Stomach (tissue), 19 donors: ENCODE measurements at places on chromosomes 1 and 21. TPM values are rescaled to one million over a fixed set of nuclear protein-coding genes. Genes with fewer than 3 reads are reported as not detected.

DNA sequence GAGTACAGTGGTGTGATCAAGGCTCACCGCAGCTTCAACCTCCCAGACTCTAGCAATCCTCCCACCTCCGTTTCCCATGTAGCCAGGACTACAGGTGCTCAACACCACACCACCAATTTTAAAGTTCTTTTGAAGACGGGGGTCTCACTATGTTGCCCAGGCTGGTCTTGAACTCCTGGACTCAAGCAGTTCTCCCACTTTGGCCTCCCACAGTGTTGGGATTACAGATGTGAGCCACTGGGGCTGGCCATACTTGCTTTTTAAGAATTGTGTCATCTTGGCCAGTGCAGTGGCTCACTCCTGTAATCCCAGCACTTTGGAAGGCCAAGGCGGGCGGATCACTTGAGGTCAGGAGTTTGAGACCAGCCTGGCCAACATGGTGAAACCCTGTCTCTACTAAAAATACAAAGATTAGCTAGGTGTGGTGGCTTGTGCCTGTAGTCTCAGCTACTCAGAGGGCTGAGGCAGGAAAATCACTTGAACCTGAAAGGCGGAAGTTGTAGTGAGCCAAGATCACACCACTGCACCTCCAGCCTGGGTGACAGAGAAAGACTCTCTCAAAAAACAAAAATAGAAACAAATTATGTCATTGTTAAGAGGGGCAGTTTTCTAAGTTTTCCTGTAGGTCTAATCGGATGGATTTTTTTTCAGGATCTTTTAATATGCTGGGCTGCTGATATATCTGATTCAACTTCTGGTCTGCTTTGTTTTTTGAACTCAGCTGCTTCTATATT, 18.7 kb downstream of the AK4 start:
- H3K4me1 ChIP-seq, result peaks cover 76% of the 10 kb centered on the region
- peak overlapping the region; percentile 44 for H3K27ac ChIP-seq
- H3K4me3 ChIP-seq, result no peak overlapping the region

GRCh38 chr21:35506771-35507170, 457.7 kb upstream of the RUNX1 start:
- H3K4me3 ChIP-seq, result no peak overlapping the region
- H3K36me3 ChIP-seq, result no peaks in the 10 kb centered on the region
- no peak for DNase-seq
- H3K27me3 ChIP-seq, result no peaks in the 10 kb centered on the region
- H3K27ac ChIP-seq, result no peak overlapping the region

Gene EXOSC10
- total RNA-seq, result 15.1 TPM

Gene FHL3
- 26.8 TPM for total RNA-seq

DNA sequence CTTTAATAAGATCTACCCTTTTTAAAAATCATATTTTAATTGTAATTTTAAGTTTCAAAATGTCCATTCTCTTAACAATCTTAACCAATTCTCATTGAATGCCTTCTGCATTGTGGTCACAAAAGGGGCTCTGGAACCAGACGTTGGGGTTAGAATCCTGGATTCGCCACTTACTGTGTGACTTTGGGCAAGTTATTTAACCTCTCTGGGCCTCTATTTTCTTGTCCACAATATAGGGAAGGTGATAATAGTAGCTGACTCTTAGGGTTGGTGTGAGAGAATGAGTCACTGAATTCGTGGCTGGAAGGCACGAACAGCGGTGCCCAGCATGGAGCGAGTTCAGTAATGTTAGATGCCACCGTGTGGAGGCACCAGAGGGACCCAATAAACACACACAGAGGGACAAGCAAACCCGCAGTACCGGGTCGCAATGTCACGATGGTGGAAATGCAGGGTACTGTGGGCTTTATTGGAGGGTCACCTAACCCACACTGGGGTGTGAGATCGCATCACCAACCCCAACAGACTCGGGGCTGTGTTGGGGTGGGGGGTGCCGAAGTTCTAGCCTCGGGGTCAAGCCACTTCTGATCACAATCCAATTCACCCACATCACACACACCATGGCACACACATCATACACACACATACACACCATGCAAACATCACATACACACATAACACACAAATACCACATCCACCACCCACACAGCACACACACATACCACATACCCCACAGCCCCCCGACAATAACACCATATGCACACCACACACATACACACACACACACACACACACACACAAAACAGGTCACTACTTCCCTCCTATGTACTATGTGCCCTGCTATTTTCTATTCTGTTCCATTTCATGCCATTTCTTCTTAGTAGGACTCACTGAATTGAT, 27.0 kb upstream of the IFNAR2 start:
- H3K27me3 ChIP-seq, result no peaks in the 10 kb centered on the region
- H3K27ac ChIP-seq, result no peak overlapping the region
- no peak for DNase-seq
- no peak overlapping the region for H3K4me3 ChIP-seq
- no peaks in the 10 kb centered on the region for H3K36me3 ChIP-seq

GRCh38 chr1:203186446-203187303, at the start of gene CHI3L1:
Gene CHI3L1 (minus strand): TSS chr1:203186704. CDS start chr1:203186623, 81 bp downstream.
- no peak within 1 kb of the TSS for H3K4me3 ChIP-seq
- DNase-seq, result peak; percentile 34
- no peaks in the 10 kb centered on the region for H3K36me3 ChIP-seq
- H3K4me1 ChIP-seq, result peaks cover 9% of the 10 kb centered on the region
- H3K27ac ChIP-seq, result no peak within 1 kb of the TSS
- no peaks in the 10 kb centered on the region for H3K27me3 ChIP-seq

- H3K36me3 ChIP-seq, result peaks cover 50% of the 10 kb centered on the region
- peak overlapping the region; percentile 99 for H3K27ac ChIP-seq
- H3K4me1 ChIP-seq, result peaks cover 100% of the 10 kb centered on the region
- H3K4me3 ChIP-seq, result no peak overlapping the region
- peak; percentile 91 for DNase-seq
- no peaks in the 10 kb centered on the region for H3K27me3 ChIP-seq
Measured at GRCh38 chr1:155012026-155012546, 9.5 kb downstream of the ZBTB7B start.

- H3K27me3 ChIP-seq, result no peaks in the 10 kb centered on the region
- no peak for DNase-seq
- no peaks in the 10 kb centered on the region for H3K36me3 ChIP-seq
- peak overlapping the region; percentile 16 for H3K27ac ChIP-seq
- H3K4me3 ChIP-seq, result no peak overlapping the region
Measured at GRCh38 chr1:65195495-65196417, 47.8 kb downstream of the AK4 start.

DNA sequence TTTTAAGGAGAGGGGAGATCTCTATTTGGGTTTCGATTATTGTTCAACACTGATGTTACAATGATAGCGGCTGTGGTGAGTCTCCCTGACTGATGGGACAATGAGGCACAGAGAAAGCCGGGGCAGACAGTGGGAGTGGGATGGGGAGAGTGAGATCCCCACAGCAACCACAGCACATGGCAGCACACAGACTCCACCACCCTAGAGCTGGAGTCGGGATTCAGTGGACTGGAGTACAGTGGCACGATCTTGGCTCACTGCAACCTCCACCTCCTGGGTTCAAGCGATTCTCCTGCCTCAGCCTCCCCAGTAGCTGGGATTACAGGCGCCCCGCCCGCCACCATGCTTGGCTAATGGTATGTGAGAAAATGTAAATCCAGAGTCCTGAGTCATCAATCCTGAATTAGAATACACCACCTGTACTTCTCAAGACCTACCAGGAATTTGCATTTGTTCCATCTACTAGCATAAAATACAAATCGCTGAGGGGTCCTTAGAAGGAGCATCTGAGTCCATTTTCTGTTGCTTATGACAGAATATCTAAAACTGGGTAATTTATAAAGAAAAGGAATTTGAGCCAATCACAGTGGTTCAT, 125.8 kb downstream of the TOMM20 start:
- no peaks in the 10 kb centered on the region for H3K27me3 ChIP-seq
- no peak for DNase-seq
- no peaks in the 10 kb centered on the region for H3K36me3 ChIP-seq
- no peak overlapping the region for H3K4me3 ChIP-seq

Gene AVPR1B
- total RNA-seq, result 1.3 TPM

DNA sequence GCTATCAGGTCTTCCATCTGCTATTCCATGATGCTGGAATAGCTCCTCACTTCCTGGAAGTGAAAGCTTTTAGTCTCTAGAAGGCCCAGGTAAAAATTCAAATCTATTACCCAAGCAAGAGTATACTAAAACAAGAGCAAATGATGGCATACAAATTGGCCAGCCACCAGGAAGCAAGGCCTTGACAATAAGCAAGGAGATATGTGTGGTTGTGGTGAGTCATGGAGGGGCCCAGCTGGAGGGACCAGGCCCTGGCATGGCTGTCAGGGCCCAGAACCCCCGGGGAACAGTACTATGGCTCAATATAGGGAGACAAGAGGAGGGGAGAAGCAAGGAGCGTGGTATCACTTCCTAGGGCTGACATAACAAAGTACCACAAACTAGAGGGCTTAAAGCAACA, 358.7 kb downstream of the RRAGC start:
- no peaks in the 10 kb centered on the region for H3K36me3 ChIP-seq
- no peak overlapping the region for H3K27ac ChIP-seq
- no peaks in the 10 kb centered on the region for H3K4me1 ChIP-seq
- DNase-seq, result no peak
- no peak overlapping the region for H3K4me3 ChIP-seq

DNA sequence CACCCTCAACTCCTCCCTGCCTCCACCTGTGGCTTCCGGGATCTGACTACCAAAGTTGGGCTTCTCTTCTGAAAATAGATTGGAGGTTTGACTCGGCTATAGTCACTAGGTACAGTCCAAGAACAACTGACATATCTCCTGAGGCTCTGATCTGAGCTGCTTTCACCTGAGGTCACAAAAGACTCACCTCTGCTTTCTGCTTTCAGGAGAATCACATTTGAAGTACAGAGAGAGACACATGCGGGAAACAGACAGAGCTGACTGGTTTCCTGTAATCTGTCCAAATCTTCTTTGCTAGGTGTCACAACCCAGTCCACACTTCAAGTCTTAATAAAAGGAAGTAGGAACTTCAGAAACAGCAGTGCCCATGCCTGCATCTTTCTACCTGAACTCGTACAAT, 245.4 kb upstream of the CHRM3 start:
- no peaks in the 10 kb centered on the region for H3K4me1 ChIP-seq
- H3K4me3 ChIP-seq, result no peak overlapping the region
- no peak for DNase-seq

Gene TNFRSF25
- total RNA-seq, result 21.4 TPM

Gene OR10R2
- not detected for total RNA-seq

DNA sequence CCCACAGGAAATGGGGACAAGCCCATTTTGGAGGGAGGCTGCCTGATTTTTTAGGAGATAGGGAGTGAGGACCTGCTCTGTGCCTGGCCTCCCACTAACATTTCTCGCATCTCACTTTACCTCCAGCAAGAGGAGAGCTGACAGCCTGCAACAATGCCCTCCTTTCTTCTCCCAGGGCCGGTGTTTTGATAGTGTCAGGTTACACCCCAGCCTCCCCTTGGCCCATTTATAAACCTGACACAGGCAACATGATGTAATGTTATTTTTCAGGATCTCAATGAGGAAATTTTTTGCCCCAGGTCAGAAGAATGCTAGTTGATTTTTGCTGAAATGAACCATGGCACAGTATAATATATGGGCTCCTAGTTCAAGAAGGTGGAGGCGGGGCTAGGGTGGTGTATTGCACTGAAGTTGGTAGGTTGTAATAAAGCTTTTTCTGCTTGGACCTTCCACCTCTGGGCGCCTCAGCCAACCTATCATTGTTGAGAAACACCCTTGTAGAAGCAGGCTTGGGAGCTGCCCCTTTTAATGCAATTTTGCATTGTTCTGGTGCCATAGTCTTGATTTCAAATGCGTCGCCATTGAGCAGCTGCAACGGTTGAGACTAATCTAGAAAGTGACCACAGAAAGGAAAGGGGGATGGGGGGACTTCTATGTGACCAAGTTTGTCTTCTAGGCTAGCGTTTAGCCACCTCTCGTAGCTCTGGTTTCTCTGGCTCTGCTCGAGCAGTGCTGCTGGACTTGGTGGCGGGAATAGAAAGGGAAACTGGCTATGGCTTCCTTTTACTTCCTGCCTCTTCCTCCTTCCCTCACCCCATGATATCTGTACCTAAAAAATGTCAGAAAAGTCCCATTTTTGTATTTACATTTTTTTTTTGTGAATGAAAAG, 53.0 kb downstream of the PBX1 start:
- peaks cover 32% of the 10 kb centered on the region for H3K4me1 ChIP-seq
- H3K4me3 ChIP-seq, result peak overlapping the region; percentile 4
- H3K27me3 ChIP-seq, result no peaks in the 10 kb centered on the region
- DNase-seq, result peak; percentile 66
- H3K27ac ChIP-seq, result peak overlapping the region; percentile 82

Gene B3GALT2
- total RNA-seq, result not detected

DNA sequence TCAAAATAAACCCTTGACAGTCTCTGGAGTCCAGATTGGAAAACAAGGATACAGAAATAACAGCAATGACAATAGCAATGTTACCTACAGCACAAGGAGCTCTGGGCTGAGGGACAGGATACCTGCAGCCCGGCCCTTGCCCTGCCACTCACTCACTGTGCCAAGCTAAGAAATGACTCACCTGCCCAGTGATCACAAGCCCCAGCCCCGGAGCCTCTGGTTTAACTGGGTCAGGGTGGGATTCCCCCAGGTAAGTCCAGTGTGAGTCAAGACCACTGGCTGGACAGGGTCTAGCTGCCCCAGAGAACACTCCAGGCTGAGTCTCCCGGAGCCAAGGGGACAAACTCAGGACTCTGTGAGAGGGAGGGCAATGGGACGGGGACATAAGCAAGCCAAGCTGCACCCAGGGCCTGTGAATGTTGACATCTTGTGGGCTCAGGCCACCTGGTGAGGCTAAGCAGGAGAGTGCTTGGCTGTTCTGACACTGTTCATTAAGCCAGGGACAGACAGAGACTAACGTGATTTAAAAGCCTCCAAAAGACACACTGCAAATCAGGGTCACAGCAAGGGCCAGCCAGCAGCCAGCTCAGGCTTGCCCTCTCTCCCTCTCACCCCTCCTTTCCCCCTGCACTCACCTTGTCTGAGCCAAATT, 64.1 kb downstream of the MIS18A start:
- no peak overlapping the region for H3K4me3 ChIP-seq
- no peaks in the 10 kb centered on the region for H3K4me1 ChIP-seq
- no peak overlapping the region for H3K27ac ChIP-seq
- no peaks in the 10 kb centered on the region for H3K36me3 ChIP-seq

GRCh38 chr1:201153474-201154388, 543 bp downstream of the TMEM9 start:
- H3K4me1 ChIP-seq, result peaks cover 32% of the 10 kb centered on the region
- H3K36me3 ChIP-seq, result peaks cover 31% of the 10 kb centered on the region
- H3K27me3 ChIP-seq, result no peaks in the 10 kb centered on the region
- DNase-seq, result no peak

Gene CD48
- total RNA-seq, result not detected

DNA sequence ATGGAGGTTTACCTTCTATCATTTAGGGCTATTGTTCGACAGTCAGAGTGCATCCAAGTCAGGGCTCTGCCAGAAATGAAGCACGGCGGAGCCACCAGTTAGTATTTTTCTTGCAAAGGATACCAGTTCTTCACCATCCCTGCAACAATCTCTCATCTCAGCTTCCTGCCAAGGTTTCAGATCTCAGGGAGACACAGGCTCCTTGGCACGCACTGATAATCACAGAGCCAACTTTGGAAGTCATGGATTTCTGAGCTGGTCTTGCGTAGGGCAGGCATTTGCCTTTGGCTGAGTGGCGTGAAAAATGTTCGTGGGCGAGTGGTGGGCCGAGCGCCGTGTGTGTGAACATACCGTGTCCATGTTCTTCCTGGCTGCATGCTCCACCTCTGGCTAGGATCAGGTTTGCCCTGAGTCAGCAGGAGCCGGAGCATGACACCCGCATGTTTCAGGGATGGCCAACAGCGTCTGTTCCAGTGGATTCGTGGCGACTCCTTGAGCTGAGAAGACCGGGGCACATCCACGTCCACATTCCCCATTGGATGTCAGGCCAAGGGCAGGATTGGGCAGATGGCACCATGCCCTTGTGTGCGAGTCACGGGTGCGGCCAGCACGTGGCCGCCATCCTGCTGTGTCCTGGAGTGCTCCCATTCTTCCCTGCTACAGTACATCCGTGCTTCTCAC, 118.5 kb upstream of the C1orf174 start:
- no peak overlapping the region for H3K27ac ChIP-seq
- no peaks in the 10 kb centered on the region for H3K36me3 ChIP-seq
- DNase-seq, result no peak
